ENCODE measurements at places on chromosomes 13 and 19.

- no peak for DNase-seq
These were observed 17.1 kb upstream of the MATK start for GRCh38 chr19:3803114-3803888.

GRCh38 chr19:42335374-42335936 is 10.0 kb downstream of the MEGF8 start:
- DNase-seq: no peak

GRCh38 chr19:46256855-46257254 is 27.3 kb downstream of the IGFL1 start:
- no peak for DNase-seq

DNA sequence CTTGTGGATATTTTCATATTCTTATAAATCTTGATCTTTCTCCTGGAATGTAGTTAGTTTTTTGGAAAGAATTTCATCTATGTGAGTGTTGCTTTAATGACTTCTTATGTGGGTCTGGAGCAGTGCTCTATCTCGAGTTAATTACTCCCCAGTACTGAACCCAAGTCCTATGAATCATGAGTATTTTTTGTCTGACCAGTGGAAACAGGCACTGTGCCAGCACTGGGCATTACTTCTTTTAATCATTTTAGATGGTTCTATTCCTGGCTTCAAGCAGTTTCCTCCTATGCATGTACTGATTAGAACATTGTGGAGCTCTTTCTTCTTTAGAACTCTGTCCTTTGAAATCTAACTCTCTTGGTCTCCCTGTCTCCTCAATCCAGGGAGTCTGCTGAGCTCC is 466.3 kb downstream of the PCDH17 start:
- DNase-seq: no peak
